ENCODE measurements at places on chromosomes 2 and 18.

DNA sequence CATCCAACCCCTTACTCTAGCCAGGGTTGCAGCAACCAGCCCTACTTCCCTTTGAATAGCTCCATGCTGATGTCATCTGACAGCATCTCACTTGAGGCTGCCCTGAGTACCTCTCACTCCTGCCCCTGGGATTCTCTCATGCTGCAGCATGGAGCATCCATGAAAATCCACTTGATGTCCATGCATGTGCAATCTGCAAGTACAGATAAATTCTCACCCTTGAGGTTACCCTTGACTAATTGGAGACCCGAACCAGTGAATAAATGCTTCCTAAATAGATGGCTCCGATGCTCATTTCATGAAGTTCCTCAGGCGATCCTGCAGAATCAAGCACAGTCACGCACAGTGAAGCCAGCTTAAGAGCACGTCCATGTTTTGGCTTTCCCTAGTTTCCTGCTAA lies 298.3 kb downstream of the RBM43 start:
- no peak for DNase-seq

DNA sequence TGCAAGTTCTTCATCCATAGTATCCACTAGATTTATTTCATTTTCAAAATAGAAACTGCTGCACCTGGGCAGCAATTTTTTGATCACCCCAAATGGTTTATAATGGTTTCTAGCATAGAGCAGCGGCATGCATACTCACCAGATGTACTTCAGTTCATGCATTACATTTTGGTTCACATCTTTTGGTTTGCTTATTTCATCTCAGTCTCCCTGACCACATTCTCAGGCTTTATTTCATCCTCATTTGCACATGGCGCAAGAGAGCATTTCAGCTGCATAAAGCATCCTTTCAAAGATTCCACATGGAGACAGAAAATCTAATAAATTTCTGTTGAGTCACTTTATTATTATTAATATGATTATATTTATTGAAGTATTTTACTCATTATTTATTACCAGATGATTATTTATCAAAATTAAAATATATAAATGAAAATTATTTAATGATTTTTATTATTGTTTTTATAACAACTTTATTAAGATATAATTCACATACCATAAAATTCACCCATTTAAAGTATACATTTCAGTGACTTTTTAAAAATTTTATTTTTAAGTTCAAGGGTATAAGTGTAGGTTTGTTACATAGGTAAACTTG lies 284.6 kb downstream of the TXNL1 start:
- no peak for DNase-seq

GRCh38 chr2:1601067-1601412 lies 143.3 kb downstream of the PXDN start:
- DNase-seq = no peak

DNA sequence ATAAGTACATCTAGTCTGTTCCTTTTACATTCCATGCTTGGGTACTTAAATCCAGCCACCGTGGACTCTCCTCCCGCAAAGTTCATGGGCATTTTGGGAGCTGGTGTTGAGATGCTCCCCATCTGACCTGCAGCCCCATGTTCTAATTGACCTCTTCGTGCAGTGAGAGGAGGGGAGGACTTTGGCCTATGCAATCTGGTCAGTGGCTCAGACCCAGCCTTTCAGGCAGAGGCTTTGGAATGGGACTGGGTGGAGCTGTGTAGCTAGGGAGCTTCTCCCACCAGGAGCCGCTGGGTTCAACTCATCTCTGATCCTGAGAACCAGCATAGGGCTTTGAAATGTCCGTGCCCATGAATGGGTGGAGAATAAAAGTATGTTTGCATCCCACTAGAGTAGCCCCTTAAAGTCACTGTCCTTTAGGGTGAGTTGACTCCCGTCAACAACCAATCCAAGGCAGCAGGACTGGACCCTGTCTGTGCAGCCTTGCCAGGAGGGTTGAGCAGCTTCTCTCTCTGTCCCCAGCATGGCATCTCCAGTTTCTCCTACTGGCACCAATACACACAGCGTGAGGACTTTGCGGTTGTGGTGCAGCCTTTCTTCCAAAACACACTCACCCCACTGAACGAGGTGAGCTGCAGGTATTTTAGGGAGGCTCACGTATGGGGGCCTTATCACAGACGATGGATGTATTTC lies 120.0 kb upstream of the PPP1CB start:
- no peak for DNase-seq

GRCh38 chr2:128748835-128749605 lies 430.4 kb upstream of the HS6ST1 start:
- no peak for DNase-seq

GRCh38 chr2:64970495-64970894 lies 18.7 kb upstream of the SLC1A4 start:
- DNase-seq = no peak

DNA sequence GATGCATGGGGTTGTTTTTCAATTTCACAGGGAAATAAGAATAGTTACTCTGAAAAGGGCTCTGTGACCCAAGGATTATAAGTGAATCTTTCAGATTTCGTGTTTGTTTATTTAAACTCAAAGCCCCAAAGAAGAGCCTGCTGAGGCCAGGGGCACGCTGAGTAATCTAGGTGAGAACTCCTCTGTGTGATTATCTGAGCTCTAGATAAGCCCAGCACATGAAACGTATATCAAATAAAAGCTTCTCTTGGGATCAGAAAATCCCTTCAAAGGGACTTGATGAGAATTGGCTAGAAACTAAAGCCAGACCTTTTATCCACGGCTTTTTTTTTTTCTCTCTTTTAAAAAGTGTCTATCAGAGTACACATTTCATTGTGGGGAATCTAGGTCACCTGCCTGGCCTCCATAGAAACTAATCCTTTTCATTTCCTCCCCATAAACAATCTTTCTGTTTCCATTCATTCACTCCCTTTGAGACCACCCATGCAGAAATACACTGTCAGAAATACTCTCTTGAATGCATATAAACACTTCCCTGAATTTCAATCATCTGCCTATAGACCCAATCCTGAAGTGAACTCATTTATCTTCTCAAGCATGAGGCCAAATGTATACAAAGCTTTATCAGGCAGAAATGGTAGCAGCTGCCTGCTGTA lies 137.4 kb downstream of the RIT2 start:
- no peak for DNase-seq

- DNase-seq = no peak
Observed at GRCh38 chr2:215137741-215138340, 585 bp downstream of the ABCA12 start.

GRCh38 chr2:191646163-191646902 lies 31.6 kb upstream of the NABP1 start:
- no peak for DNase-seq

GRCh38 chr2:143823876-143824275 lies 694.7 kb downstream of the ARHGAP15 start:
- no peak for DNase-seq

- DNase-seq = no peak
Observed at GRCh38 chr18:63707816-63708215, 5.1 kb downstream of the SERPINB11 start.

GRCh38 chr2:231410293-231411004 lies 14.9 kb downstream of the B3GNT7 start:
- no peak for DNase-seq

GRCh38 chr2:106156305-106157296 lies 37.5 kb downstream of the UXS1 start:
- DNase-seq = no peak

DNA sequence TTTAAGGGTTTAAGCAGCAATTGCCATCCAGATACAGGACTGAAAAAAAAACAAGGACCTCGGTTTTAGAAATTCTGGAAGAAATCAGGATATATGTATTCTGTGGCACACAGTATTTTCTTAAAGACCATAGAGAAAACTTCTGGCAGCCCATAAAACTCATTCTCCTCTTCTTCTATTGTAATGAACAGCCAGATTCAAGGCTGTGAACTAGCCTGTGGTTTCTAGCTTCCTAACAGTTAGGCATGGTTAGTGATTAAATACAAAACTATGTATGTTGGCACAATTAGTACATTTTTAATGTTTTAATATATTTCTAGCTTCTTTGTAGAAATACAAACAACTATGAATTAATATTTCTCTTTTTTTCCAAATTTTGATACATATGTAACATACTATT lies 555.7 kb downstream of the DSC3 start:
- no peak for DNase-seq

DNA sequence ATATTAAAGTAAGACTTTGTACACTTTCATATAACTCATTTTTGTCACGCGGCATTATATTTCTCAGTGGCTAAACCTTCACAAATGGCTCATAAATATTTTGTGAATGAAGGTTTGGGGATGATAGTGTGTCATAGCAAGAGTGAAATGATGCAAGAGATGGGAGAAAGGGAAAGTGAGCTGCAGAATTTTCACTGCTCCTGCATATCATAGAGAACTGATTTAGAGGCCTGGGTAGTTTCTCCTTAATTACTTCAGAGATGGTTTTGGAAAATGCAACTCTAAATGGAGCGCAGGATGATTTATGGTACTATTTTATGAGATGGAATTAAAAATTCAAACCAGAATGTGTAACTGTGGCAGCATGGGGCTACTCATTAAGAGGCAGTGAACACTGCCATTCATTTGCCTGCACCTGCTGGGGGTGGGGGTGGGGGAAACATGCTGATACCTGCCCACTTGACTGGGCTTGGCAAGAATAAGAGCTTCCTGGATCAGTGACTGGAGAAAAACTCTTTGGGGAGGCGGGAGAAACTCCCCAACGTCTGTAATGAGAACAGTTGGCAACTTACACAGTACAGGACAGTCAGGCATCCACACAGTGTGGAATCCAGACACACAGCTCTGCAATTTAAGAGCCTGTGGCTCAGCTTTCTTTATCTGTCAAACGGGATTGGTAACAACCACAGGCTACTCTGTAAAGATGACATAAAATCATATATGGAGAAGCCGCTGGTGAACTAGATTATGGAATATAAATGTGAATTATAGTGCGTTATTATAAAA lies 941.9 kb downstream of the SLC4A3 start:
- no peak for DNase-seq

GRCh38 chr2:37466533-37467222 lies 122.2 kb downstream of the QPCT start:
- no peak for DNase-seq

DNA sequence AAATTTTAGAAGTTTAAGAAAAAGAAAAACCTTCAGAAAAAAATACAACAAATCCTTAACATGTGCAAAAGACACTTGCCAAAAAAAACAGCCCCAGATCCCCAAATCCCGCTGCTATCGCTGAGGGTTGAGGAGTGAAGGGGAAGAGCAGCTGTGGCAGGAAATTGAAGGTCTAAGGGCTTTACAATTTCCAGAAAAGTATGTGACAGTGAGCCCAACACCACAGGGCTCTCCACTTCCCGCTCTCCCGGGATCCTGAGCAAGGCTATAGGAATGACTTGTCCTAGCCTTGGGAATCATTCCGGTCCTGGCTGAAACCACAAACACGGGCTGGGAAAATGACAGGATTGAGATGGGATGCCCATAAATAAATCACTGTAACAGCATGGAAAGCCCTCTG lies 191.4 kb downstream of the TMEM163 start:
- no peak for DNase-seq

- DNase-seq = no peak
Observed at GRCh38 chr2:54457323-54458023, 1.3 kb downstream of the SPTBN1 start.

GRCh38 chr2:122034777-122035176 lies 279.3 kb downstream of the TSN start:
- DNase-seq = no peak

DNA sequence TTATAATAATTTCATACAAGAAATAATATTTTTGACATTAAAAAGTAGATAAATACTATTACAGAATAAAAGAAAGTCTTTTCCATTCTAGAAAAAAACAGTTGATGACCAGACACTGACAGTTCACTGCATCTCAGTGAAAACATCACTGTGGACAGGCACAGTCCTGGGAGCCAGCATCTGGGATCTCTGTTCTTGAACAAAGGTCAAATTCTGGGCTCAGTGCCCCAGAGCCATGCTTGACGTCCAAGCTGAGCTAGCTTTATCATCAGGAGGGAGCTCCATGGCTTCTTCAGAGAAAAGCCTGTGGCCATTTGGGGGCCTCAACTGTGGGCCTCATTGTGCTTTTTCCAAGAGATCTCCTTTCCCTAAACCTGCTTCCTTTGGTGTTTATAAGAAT lies 86.1 kb upstream of the SRD5A2 start:
- no peak for DNase-seq

- no peak for DNase-seq
Observed at GRCh38 chr18:47790036-47790435, 140.4 kb downstream of the SMAD2 start.

DNA sequence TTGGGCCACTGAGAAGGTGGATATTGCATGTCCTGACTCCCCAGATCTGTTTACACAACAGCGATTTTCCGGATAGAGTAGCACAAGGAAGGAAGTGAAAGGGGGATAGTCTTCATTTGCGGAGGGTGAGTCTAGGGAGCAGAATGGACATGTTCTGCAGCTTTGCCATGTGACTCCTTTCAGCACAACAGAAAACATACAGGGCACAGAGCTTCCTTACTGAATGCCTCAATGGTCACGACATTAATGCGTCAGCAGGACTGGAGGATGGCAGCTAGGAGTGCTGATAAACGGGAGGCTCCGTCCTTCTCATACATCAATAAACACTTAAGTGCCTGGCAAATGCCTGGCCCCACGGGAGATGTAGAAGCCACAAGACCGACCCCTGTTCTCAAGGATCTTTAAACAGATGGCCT lies 163.0 kb downstream of the FAM210A start:
- DNase-seq = no peak

- no peak for DNase-seq
Observed at GRCh38 chr2:99561804-99562203, 72.0 kb upstream of the REV1 start.

DNA sequence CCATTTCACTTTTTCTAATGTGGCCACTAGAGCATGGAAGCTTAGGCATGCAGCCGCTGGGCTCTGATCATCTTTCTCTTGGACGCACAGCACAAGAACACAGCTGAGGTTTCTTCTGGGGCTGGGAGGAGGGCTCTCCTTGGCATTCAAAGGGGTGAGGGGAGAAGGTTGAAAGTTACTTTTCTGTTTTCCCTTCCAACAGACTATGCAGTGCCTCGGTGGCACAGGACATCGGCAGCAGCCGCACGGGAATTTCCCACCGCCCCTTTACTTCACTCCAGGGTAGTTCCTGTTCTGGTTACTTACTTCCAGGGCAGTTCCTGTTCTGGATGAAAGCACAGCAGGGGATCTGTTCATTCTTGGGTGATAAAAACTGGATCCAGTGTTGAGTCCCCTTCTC lies 18.9 kb upstream of the MAL start:
- DNase-seq = no peak

DNA sequence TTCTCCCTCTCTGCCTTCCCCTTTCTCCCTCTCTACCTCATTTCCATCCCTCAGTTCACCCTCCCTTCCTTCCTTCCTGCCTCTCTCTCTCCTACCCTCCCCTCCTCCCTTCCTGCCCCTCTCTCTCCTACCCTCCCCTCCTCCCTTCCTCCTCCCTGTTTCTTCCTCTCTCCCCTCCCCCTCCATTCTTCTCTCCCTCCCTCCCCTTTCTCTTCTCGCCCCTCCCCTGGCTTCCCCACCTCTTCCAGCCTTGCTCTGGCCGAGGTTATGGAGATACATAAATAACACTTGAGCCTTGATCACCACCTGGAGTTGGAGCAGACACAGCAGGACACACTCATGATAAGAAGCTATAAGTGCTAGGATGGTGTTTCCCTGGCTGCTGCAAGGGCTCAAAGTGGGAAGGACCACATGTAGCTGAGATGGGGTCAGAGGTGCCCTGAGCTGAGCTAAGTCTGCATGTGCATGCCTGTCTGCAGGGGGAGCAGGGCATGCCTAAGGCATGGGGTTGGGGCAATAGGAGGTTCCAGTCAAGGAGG lies 326.1 kb upstream of the HS6ST1 start:
- no peak for DNase-seq

Measured in stimulated activated CD8-positive, alpha-beta memory T cell treated with anti-CD3 and anti-CD28 coated beads, Interleukin-15, amount 100 ng/mL, for 48 hours (primary cell).